GM23248 (cell line): ENCODE measurements at places on chromosomes 7 and 10. TPM values are rescaled to one million over a fixed set of nuclear protein-coding genes. Genes with fewer than 3 reads are reported as not detected.
A peak's percentile ranks its signal among the peaks of the same experiment; 100 is the strongest.

BMPR1A gene
- 35.5 and 41.7 TPM in 2 replicates for total RNA-seq

DNA sequence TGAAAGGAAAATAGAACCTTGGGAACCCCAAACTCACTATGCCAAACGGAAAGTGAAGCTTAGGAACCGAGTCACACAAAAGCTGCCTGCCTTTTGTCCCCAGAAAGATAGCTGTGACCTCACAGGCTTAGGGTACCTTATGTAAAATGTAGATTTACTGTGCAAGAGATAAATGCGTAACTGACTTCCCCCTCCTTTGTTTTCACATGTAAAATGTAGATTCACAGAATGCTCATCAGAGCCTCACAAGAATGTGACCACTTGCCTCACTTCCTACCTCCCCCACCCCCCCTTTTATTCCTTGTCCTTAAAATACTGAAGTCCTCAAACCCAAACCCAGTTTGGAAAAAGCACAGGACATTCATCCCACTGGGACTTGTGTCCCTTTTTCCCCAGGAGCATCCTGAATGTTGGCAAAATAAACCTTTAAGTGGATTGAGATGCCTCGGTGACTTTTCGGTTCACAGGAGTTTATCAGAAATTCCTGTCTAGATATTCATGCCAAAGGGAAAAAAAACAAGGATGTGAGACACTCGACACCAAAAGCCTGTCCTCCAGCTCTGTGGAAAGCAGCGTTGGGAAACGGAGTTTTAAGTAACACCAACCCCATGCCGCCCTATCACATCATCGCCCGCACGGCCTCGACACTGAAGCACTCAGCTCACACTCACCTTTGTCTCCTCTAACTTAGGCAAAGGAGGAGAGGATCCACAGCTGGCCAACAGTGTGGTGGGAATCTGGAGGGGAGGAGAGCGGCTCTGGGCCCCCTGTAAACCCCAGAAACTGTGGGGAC is 45.9 kb downstream of the SVIL start:
- DNase-seq = peak; percentile 68

DNA sequence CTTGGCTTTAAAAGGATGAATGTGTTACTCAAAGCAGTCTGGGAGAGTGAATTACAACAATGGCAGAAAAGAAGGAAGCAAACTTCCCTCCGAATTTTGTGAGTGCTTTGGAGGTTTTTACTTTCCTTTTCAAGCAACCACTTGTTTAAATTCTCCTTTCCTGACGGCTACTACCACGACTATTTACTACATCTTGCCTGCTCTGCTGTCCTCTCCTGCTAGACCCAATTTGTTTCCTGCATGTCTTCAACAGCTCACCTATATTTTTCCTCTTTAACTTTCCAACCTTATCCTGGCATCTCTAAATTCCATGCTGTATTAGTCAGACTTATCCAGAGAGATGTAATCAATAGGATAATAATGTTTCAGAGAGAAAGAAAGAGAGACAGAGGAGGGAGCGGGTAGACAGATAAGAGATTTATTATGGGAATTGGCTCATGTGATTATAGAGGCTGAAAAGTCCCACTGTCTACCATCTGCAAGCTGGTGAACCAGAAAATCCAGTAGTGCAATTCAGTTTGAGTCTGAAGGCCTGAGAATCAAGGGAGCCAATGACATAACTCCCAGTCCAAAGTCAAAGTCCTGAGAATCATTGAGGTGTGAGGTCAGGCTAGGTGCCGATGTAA is 42.8 kb upstream of the SLC13A1 start:
- DNase-seq = no peak

- DNase-seq = no peak
These were observed 86.7 kb upstream of the PRKAR2B start for GRCh38 chr7:106957766-106958165.

GRCh38 chr10:101901340-101901739 is 57.7 kb upstream of the KCNIP2 start:
- DNase-seq = no peak
